Lower leg skin (tissue), 4 donors: ENCODE measurements at places on chromosomes 4 and X.

DNA sequence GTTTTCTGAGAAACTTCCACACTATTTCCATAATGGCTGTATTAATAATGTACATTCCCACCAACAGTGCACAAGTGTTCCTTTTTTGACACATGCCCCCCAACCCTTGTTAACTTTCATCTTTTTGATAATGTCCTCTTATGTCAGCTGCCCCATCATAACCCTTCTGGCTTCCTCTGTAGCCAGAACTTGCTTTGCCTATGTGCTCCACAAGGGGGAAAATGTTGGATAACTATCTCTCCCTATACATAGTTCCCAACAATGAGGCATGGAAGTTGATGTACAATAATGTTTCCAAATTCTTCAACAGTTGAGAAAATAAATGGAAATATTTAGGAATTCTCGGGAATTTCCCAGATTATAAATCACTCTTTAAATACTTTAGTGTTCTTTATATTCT is 142.9 kb downstream of the ASB9 start:
- no peak for DNase-seq

DNA sequence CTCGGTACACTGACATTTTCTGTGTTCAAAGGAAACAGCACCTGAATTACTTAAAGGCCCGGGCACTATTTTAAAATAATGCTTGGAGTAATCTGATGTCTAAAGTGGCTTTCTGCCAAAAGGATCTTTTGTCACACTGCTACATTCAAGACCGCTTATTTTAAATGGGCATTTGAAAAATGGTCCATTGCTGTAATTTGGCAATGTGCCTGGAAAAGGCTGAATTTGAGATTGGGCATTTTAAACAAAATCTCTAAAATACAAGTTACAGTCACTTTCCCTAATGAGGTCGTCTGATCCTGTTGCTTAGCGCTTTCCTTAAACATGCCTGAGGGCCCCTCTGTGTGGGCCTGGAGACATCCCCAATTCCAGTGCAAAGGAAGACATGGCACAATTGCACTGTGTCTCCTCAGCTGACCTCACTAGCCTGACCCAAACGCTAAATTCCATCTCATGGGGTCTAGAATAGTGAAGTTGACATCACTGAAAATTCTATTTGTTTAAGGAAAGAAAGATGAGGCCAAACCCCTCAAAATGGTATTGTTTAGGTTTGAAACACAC is 214.2 kb downstream of the GPC3 start:
- no peak for DNase-seq

DNA sequence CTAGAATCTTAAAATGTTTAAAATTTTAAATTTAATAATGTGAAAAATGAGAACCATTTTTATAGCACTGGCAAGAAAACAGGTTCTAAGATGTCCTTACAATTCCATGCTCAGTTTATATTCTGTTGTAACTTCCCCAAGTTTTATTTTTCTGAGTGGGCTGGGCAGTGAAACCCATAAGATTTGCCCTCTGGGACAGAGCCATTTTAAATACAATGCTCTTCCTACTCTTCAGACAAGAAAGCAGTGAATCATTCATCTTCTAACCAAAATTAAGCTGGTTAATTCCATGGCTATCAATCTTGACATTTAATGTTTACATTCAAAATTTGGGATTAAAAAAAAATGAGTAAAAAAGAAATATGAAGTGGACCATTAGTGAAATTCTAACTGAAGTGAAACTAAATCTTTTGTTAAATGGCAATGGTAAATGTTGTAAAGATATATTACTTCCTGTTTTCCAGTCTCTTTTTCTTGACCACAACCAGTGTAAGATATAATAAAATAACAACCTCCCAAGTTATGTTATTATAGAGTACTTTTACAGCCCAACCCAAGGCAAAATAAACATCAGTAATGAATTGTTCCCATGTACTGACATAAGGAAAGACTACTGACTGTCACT is 37.2 kb upstream of the PTPN13 start:
- DNase-seq: no peak

- no peak for DNase-seq
Measured at GRCh38 chrX:63935835-63936234, 150.8 kb upstream of the ARHGEF9 start.

DNA sequence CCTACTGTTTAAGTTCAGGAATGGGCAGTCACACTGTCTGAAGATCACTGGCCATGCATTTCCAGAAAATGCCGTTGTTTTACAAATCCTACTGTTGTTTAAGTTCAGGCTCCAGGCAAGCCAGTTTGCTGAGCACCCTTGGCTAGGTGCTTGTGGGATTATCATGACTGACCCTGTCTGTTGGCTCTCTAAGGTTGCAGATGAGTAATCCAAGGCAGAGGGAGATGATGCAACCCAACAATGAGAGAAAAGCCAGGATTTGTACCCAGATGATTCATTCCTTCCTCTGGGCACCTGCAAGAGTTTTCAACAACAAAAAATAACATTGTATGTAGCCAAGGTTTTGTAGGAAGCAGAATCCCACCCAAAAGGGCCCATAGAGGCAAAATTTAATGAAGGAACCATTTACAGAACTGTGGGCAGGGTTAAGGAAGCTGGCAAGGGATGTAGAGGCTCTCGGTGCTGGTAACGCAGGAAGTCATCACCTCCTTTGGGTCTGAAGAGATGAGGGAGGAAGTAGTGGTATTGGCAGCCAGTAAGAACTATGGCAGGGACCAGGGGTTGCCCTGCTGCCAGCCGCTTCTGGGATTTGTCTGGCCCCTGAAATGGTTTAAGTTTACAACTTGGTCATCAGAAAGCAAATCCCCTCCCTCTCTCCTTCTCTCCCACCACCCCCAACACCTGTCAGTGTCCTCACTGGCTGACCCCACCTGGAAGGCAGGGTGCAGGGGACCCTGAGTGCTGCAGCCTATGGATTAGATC is 54.8 kb downstream of the MSX1 start:
- DNase-seq: no peak

- no peak for DNase-seq
Measured at GRCh38 chrX:74449937-74450330, 28.6 kb downstream of the SLC16A2 start.

DNA sequence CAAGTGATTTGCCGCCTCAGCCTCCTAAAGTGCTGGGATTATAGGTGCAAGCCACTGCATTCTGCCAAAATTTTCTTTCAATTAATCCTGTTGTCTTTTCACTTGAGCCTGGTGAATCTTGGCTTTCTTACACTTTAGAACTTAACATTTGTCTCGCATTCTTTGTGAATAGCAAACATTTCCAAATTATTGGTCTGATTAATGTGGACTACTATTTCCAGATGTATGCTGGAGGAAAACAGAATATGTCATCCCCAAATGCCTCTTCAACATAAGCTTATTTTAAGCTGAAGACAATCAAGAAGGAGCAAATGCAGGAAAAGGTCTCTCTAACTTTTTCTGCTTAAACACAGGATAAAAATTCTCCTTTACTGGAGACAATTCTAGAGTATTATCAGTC is 233.4 kb downstream of the PPP4R3C start:
- DNase-seq: no peak

GRCh38 chr4:14903321-14903720 is 99.0 kb upstream of the CPEB2 start:
- no peak for DNase-seq

DNA sequence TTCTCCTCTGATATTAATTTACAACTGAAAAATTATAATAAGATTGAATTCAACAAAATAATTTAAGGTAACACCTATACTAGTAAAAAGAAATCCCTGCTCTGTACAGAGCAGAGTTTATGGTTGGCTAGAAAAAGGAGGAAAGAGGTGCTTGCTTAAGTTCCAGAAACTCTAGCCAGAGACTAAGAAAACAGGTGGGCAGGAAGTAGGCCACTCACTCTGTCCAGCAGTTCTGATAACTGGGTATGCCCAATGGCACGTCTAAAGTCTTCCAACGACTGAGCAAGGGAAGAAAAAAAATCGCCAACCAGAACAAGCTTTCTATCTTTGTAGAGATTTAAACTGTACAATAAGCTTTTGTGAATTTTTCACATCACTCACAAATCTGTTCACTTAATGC is 42.1 kb downstream of the TMEM165 start:
- DNase-seq: no peak

GRCh38 chrX:44913656-44914531 is 40.9 kb downstream of the KDM6A start:
- DNase-seq: no peak

DNA sequence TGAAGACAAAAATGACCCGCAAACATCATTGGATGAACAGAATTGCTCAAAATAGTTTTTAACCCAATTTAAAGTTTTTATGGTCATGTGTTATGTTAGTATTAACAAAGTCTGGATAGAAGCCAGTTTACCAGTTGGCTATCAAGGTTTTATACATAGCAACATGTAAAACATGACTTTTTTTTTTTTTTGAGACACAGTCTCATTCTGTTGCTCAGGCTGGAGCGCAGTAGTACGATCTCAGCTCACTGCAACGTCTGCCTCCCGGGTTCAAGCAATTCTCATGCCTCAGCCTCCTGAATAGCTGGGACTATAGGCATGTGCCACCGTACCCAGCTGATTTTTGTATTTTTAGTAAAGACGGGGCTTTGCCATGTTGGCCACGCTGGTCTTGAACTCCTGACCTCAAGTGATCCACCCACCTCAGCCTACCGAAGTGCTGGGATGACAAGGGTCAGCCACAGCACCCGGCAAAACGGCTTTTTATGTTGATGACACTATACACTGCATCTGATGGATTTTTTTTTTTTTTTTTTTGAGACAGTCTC is 3.4 kb downstream of the SAT1 start:
- no peak for DNase-seq

GRCh38 chr4:121881158-121881557 is 10.9 kb upstream of the BBS7 start:
- DNase-seq: no peak

DNA sequence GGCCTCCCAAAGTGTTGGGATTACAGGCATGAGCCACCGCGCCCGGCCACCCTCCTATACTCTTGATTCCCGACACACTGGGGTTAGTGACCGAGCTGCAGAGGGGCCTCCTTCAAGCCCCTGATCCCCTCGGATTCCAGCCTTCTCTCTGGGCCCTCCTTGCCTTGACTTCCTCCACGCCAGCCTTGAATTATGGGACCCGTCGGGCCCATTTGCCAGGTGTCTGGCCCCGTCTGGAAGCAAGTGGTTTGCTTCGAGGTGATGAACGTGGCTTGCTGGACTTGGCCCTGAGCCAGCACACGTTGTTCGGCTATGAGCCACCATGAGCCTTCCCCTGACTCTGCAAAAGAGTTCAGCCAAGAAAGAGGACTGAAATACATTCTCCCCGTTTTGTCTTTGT is 37.4 kb upstream of the GRPEL1 start:
- DNase-seq: no peak

- no peak for DNase-seq
Measured at GRCh38 chrX:40385256-40385655, 195.5 kb upstream of the ATP6AP2 start.

- DNase-seq: no peak
Measured at GRCh38 chr4:5781691-5782090, 70.7 kb downstream of the EVC start.

DNA sequence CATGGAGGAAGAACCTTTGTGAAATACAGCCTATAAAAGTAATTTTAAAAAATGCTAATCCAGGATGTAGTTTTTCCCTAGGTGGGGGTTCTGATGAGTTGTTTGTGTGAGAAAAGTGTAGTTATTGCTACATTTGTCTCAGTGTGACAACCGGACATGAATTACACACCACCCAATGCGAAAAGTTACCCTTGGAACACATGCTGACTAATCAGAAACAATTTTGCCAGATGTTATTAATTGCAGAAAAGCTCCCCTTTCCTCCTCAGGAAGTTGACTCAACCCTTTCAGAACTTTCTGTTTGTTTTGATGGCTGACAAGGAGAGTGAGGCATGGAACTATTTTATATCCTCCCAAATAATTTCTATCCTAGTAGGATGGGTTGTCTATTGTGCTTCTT is 38.1 kb upstream of the EDA2R start:
- DNase-seq: no peak

DNA sequence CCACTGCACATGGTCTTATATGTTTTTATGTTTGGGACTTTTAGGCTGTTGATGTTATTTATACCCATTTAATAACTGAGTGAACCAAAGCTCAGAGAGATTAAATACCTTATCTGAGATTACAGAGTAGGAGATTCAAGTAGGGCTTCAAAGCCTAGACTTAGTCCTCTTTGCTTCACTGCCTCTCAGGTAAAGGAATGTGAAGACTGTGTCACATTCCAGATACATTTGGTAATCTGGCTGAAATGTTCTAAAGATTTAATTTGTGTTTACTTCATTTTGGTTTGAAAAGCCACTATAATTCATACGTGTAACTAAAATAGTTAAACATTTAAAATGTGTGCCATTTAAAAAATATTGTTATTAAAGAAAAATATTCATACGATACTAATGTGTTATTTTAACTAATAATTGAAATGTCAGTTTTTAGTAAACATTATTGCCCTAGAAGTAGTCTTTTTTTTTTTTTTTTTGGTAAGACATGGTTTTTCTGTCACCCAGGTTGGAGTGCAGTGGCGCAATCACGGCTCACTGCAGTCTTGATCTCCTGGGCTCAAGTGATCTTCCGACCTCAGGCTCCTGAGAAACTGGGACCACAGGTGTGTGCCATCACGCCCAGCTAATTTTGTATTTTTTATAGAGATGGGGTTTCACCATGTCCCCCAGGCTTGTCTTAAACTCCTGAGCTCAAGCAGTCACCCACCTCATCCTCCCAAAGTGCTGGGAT is 54.3 kb downstream of the WWC2 start:
- no peak for DNase-seq

DNA sequence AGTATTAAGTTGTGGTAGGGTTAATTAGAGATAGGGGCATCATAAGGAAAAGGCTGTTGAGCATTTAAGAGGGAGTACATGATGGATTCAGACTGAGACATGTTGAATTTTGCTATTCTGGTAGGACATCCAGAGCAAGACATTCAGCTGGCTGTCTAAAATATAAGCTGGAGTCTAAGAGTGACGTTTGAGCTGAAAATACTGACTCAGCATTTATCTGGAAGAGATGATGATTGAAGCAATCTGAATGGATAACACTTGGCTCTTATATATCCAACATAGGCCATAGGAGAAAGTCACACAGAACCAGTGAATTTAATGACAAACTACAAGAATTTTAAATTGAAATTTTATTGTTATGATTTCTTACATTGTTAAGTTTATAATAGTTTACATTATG is 114.3 kb downstream of the CENPC start:
- DNase-seq: no peak

DNA sequence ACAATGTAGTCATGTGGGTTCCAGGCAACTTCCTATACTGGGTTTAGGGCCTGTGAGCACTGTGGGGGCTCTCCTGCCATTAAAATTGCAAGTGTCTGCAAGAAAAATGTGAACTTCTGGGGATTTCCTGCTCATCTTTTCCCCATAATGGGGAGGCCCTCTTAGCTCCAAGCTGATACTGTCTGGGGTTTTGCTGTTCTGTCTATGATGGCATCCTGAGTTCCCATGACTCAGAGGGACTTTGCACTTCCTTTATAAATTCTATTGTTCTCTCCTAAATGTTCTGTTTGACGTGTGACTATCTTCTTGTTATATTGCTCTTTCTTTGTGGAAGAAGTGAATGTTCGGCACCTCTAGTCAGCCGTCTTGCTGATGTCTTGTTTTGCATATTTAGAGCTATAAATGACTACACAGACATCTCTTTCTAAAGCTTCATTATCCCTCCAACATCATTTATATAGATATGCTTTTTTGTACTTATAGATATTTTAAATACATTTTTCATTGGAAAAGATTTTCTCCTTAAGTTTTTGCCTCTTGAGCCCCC is 465.8 kb downstream of the NAF1 start:
- DNase-seq: no peak
